ENCODE measurements at places on chromosomes 1 and 21.
A peak's percentile ranks its signal among the peaks of the same experiment; 100 is the strongest.

DNA sequence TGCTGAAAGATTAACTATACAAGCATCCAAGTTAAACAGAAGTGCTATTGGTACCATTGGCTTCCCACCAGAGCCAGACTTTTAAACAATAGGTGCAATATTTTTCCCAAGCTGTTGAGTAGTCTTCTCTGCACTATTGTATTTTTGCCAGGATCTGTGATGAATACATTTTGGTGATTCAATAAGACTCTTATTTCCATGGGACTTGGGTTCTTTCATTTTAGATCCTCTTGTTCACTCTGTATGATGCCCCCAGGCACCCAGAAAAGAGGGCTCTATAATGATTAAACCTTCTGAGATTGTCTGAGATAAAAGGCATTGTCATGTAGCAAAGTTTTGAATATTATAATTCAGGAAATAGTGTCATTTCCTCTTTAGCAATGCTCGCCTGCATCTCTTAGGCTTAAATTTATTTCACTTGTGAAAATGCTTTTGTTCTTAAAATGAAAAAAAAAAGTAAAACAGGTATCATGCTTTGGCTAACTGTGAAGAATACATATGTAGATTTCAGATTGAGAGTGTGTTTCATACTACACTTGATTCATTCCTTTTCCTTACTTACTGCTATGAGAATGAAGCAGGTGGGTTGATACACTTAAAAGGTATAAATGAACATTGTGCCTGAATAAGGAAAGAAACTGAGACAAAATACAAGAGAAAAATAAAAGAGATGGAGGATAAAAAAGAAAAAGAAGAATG, 275.0 kb downstream of the HMCN1 start:
- peak; percentile 67 for DNase-seq

GRCh38 chr1:214332946-214333798, 52.2 kb downstream of the SMYD2 start:
- peak; percentile 65 for DNase-seq

DNA sequence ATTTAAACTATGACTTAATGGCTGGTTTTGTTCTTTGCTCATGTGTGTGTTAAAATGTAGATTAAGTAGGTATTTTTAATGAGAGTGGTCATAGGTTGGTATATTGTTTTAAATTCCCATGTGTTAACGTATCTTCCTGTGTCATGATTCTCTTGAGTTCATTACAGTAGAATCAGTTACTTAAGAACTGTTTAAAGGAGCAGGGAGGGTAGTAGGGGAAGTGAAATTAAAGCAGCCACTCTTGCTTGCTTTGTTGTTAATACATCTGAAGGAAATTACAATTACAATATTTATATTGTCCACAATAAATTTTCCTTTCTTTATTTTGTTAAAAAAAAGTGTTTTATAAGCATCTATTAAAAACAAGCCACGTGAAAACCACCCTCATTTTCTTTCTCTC, 119.2 kb upstream of the KIAA1614 start:
- no peak for DNase-seq

DNA sequence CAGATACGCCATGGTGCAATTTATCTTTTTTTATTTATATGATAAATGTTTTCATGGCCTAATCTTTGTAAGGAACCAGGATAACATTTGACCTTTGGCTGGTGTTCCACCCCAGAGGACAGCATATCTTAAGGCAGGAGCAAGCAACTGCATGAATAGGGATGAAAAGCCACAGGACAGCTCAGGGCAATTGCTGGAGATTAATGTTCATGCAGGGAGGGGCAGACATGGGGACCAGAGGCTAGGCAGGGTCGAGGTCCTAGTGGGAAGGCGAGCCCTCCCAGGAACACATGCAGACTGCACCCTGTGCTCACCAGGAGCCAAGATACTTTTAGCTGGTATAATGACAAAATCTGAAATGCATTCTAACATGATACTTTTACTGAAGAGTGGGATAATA, 74.4 kb upstream of the HAO2 start:
- no peak for DNase-seq

- DNase-seq = no peak
Observed at GRCh38 chr1:115873184-115873583, 32.3 kb upstream of the NHLH2 start.

- peak; percentile 5 for DNase-seq
Observed at GRCh38 chr1:71350805-71351204, 270.0 kb upstream of the ZRANB2 start.

DNA sequence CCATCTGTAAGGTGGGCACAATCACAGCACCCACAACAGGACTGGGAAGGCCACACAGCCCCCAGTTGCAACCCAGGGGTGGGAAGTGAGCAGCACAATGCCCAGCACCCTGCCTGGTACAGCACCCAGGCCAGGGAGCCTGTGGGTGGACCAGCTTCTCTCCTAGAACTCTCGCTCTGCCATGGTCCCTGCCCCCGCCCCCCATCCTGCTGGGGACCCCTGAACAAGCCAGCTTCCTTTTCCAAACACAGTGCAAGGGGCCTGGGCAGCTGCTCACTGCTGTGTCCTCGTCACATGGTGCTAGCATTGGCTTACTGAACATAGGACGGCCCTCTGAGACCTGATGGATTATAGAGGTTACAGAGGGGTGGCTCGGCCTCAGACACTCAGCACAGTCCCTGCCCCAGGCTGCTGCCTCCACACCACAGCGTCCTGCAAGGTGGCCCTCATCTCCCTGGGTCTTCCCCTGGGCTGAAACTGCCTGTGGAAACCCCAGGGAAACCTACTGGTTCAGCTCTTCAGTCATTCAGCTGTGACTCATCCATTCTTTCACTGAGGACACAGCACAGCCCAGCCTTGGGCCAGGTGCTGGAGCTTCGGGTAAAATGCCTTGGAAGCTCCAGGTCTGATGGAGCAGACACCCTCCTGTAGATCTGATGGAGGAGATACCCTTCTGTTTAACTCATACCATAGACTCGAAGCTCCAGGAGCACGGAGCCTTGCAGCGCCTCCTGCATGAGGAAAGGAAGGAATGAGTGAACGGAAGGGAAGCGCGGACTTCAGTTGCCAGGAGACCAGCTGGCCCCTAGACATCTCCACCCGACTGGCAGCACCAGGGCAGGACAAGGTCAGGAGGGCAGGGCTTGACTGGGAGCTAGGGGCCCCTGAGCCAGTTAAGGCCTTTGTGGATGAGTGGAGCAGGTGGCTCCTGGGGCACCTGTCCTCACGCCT, 8.1 kb upstream of the PRDM16 start:
- DNase-seq = peak; percentile 54

GRCh38 chr21:36557316-36557715, 77.4 kb upstream of the CLDN14 start:
- DNase-seq = no peak

GRCh38 chr1:42953182-42954180, 5.2 kb downstream of the SLC2A1 start:
- DNase-seq = no peak

DNA sequence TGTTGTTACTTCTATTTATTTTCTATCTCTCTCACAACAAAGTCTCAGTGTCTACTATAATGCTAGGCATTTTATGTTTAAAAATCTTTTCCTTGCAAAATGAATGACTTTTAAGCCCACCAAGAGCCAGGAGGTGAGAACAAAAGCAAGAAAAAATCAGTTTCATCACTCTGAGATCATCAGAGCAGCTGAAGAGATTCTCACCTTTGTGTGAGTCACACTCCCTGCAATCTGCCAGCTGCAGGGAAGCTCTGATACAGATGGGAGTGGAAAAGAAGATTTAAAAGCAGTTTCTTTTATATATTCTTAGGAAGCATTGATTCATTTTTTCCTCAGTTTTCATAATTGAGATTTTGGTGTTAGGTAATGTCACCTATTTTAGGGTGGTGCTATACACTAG, 107.6 kb downstream of the LHX9 start:
- DNase-seq = peak; percentile 61

DNA sequence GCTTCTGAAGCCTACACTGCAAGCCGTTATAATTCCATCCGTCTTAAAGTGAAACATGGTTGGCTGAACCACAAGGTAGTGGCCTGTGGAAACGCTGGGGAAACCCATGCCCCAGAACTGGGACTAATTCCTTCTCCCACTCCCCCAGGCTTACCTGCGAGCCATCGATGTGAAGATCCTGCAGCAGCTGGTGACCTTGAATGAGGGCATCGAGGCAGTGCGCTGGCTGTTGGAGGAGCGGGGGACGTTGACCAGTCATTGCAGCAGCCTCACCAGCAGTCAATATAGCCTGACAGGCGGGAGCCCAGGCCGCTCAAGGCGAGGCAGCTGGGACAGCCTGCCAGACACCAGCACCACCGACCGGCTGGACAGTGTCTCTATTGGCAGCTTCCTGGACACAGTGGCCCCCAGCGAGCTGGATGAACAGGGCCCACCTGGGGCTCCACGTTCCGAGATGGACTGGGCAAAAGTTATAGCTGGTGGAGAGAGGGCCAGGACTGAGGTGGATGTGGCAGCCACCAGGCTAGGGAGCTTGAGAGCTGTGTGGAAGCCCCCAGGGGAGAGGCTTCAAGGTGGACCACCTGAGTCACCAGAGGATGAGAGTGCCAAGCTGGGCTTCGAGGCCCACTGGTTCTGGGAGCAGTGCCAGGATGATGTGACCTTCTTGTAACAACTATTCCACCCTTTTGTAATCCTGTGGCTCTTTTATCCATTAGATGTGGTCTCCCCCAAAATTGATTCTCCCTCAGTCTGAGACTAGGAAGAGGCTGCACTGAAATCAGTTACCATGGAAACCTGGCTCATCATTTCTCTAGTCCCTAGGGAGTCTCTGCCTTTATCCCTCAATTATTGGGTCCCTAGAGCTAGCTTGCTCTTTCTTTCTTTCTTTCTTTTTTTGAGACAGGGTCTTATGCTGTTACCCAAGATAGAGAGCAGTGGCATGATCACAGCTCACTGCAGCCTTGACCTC, 16.7 kb downstream of the LURAP1 start:
- DNase-seq = peak; percentile 28

GRCh38 chr1:205067031-205067430, 17.2 kb downstream of the TMEM81 start:
- no peak for DNase-seq

- no peak for DNase-seq
Observed at GRCh38 chr1:230274254-230274653, 151.9 kb downstream of the PGBD5 start.

DNA sequence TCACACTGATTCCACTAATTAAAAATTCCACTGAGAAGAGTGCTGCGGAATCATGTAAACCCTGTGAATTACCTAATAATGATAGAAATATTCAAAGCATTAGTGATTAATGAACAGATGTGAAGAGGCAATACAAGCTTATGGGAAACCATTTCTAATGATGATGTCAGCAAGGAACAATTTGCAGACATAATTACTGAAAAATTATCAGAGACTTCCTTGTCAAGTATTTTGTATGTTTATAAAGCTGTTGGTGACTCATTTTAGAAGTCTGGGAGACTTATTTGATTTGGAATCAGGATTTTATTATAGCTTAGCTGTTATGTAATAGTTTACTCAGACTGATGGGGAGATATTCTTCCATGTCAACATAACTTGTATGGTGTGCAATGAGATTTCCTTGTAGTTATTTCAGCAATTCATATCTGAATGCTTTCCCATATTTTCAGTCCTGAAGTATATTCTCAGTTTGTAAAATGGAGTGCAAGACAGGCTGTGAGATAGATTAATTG, 135.5 kb downstream of the TGFB2 start:
- DNase-seq = peak; percentile 85

- DNase-seq = no peak
Observed at GRCh38 chr1:8555582-8555981, 237.7 kb downstream of the SLC45A1 start.

GRCh38 chr21:44391345-44392091, 38.1 kb downstream of the TRPM2 start:
- peak; percentile 16 for DNase-seq

DNA sequence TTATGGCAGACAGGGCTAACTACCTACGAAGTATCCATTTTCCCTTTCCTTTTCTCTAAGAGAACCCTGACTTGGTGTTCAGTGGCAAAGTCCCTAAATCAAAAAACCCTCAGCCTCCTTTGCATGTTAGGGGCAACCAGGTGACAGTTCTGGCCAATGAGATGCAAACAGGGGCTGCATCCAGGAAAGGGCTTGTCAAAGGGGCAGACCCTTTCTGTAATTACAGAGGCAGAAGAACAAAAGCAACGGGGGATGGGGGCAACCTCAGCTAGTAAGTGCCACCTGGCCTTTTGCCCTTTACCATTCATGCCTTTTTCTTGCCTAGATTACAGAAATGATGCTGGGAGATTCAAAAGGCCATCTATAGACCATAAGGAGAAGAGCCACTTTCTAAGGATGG, 34.4 kb downstream of the GLUL start:
- DNase-seq = no peak

GRCh38 chr1:16208270-16208987, 4.0 kb downstream of the ARHGEF19 start:
- DNase-seq = peak; percentile 55

DNA sequence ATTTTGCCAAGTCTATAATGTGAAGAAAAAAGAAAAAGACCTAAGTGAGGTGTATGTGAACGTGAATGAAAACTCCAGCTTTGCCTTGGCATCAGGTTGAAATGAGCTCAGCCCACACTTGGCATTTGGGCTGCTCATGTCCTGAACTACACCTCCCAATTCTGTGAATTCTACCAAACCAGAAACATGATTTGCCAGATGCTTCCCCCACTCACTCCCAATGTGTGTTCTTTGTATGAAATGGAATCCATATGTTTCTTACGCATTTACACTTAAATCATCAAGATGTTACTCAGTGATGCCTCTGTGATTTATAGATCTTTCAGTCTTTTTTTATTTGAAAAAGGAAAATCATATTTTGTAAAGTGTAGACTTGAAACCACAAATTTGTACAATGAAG, 32.8 kb upstream of the RUNX1 start:
- no peak for DNase-seq

All from GM23248 (cell line).